Left colon (tissue), 2 donors: ENCODE measurements at places on chromosomes 2 and 18. TPM values are rescaled to one million over a fixed set of nuclear protein-coding genes. Genes with fewer than 3 reads are reported as not detected.

GRCh38 chr2:14778015-14778414, 145.5 kb downstream of the LRATD1 start:
- no peak for DNase-seq

GRCh38 chr2:121955426-121955825, 200.0 kb downstream of the TSN start:
- no peak for DNase-seq

GRCh38 chr18:49250816-49251388, 209.5 kb downstream of the DYM start:
- DNase-seq, result no peak

DNA sequence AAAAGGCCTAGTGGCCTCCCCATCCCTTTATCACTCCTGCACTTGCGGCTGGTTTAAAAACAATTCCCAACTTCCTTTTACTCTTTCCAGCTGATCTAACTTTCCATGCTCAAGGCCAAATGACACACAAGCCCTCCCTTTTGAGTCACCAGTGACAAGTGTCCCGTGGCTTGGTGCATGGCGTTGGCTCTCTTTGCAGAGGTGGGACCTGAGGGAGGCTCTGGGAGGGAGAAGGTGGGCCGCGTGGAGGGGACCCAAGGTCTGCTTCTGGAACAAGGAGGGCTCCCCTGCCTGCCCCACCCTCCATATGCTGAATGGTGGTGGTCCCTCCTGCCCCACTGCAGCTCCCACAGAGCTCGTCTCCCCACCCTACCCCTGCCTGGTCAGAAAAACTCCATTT, 30.8 kb upstream of the HPCAL1 start:
- peak; percentile 18 for DNase-seq

GRCh38 chr2:4828682-4829374, 863.4 kb upstream of the SOX11 start:
- DNase-seq, result no peak

DNA sequence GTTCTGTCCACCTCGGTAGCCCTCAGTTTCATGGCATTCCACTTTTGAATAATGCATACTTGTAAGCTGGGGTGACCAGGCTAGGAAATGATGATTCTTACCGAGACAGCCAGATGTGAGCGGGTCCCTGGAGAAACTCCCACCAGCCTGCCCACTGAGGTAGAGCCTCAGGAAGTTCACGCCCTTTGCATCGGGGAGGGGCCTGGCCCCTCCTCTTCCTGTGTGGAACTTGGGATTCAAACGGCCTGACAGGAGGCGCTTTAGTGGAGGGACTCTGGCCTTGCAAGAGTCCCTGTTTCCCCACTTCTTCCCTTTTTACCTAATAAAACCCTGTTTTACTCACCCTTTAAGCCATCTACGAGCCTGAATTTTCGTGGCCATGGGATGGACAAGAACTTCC, 44.6 kb downstream of the MRO start:
- DNase-seq, result no peak

- no peak for DNase-seq
These were observed 297.5 kb upstream of the RGPD4 start for GRCh38 chr2:107529146-107529545.

DNA sequence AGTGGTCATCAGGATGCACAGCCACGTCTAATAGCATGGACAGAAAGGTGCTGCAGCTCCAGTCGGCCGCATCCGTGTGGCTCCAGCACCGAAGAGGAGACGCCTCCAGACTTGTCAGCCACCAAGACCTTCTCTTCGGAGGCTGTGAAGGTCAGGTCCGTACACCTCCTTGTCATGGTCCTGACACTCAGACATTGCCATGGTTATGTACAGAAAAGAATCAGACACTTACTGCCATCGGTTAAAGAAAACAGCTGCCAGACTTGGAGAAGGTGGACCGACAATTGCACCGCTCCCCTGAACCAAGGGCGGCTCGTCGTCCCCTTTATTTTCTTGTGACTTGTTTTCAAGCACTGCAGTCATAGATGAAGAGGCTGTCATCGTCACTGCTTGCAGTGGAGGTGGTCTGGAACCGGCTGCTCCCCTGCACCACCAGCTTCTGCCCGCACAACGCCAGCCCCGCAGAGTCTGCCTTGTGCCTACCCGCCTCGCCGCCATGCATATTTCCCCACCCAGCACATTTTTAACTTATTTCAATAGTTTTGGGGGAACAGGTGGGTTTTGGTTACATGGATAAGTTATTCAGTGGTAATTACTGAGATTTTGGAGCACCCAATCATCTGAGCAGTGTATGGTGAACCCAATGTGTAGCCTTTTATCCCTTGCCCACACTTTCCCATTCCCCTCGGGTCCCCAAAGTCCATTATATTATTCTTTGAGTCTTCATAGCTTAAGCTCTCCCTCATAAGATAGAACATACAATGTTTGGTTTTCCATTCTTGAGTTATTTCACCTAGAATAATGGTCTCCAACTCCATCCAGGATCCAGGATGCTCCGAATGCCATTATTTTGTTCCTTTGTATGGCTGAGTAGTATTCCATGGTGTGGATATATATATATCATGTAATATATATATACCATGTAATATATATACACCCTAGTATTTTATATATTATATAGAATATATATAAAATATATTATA, 18.1 kb downstream of the FBXO48 start:
- DNase-seq, result no peak

DNA sequence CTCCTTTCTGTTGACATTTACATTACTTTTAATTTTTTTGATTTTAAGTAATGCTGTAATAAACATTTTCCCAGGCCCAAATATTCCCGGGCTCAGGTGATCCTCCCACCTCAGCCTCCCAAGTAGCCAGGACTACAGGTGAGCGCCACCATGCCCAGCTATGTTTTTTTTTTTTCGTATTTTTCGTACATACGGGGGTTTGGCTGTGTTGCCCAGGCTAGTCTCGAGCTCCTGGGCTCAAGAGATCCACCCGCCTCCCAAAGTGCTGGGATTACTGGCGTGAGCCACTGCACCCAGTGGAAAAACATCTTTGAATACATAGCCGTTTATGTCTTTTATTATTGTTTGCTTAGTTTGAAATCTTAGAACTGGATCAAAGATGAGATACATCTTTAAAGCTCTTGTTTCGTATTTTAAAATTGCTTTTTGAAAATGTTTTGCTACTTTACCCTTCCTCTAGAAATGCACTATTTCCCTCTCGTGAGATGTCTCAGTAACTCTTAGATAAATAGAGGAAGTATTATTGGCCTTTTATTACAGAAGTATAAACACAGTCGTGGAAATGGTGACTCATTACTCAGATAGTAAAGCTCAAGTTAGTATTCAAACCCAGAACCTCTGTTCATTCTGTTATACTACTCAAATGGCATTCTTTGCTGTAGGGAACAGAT, 2.4 kb downstream of the SMCHD1 start:
- DNase-seq, result no peak

DNA sequence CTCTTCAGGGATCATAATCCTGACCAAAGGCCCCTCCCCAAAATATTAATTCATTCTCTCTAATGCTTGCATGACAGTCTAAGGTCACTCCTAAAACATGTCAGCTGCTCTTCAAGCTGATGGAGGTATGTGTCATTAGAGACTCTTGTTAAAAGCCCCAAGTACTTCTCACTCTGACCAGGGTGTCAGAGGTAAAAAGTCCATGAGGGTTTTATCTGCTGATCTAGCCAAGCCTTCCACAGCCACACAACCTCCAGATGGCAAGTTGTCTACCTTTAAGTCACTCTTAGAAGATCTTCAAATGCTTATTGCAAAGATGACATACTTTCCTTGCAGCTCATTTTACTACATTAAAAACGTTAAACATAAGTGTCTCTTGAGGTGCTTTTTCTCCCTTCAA, 83.6 kb upstream of the ETAA1 start:
- DNase-seq, result no peak

DNA sequence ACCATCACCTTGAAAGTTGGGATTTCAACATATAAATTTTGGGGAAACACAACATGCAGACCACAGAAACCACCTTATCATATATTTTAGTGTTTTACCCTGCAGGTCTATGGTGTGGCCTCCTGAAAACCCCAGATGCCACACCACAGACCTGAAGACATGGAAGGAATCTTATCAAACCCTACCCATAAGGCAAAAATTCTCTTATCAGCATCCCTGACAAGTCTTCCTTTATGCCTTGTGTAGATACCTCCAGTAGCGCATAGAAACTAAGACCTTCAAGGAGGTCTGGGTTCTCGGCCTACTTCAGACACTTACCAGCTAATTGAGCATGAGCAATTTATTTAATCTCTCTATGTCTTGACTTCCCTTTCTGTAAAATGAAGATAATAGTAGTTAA, 59.1 kb upstream of the SLC14A2 start:
- DNase-seq, result no peak

GRCh38 chr2:126657148-126657635, 1.2 kb downstream of the GYPC start:
- peak; percentile 47 for DNase-seq

DNA sequence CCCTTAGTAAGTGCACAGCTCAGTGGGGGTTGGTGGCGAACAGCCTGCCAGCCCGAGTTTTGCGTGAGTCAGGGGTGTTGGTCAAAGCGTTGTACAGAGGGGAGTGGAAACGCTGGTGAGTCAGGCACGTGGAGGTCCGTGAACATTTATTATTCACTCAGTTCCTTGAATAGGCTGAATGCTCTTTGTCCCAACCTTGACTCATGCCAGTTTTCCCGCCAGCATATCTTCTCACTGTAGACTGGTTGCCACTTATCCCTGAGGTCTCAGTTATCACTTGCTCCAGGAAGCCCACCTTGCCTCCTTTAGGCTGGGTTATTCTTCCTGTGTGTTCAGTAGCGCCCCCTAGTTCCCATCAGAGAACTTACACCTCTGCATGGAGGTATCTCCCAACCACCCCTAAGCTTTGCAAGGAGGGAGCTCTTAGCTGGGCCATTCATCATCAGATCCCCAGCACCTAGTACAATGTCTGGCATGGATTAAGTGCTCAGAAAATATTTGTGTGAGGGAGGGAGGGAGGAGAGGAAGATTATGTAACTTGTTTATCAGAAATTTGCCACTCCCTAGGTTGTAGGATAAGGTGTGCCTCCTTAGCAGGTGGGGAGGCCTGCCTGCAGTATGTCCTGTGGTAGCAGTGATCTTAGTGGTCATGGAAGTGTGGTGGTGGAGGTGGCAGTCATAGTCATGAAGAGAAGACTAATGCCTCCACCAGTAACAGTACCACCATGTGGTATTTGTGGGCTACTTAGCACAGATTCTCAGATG, 72.1 kb downstream of the CABLES1 start:
- DNase-seq, result no peak

The CNTNAP5 gene
- 0.08 TPM for total RNA-seq

The PLEKHA3 gene
- 17.7 TPM for total RNA-seq

The SALL3 gene
- total RNA-seq, result not detected

The INPP5D gene
- total RNA-seq, result 10.6 TPM

The SP140 gene
- 1.1 TPM for total RNA-seq

The KLHL29 gene
- 2.9 TPM for total RNA-seq

The CYP26B1 gene
- 1.6 TPM for total RNA-seq

The GRHL1 gene
- 2.3 TPM for total RNA-seq

The ARHGAP28 gene
- total RNA-seq, result 6.5 TPM
